ENCODE measurements at places on chromosomes 11 and 22.

DNA sequence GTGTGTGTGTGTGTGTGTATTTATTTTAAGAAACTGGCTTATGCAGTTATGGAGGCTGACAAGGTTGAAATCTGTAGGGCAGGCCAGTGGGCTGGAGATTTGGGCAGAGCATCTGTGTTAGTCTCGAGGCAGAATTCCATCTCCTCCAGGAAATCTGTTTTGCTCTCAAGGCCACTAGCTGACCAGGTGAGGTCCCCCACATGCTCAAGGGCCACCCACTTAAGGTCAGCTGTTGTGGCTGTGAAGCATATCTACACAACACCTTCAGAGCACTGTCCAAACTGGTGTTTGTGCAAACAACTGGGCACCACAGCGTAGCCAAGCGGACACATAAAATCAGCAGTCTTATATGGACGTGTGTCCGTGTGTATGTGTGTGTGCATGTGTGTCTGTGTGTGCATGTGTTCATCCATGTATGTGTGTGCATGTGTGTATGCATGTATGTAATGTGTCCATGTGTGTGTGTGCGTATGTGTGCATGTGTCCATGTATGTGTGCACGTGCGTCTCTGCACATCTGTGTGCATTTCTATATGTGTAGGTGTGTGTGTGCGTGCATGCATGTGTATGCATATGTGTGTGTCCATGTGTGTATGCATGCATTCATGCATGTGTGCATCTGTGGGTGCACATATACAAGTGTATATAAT is 400.9 kb downstream of the BRD1 start:
- DNase-seq: no peak

- DNase-seq: no peak
These were observed 174.2 kb upstream of the ARHGAP20 start for GRCh38 chr11:110886288-110886970.

- no peak for DNase-seq
These were observed 4.4 kb downstream of the BIK start for GRCh38 chr22:43114958-43115357.

GRCh38 chr11:12914400-12914912 is 94.7 kb upstream of the RASSF10 start:
- DNase-seq: no peak

DNA sequence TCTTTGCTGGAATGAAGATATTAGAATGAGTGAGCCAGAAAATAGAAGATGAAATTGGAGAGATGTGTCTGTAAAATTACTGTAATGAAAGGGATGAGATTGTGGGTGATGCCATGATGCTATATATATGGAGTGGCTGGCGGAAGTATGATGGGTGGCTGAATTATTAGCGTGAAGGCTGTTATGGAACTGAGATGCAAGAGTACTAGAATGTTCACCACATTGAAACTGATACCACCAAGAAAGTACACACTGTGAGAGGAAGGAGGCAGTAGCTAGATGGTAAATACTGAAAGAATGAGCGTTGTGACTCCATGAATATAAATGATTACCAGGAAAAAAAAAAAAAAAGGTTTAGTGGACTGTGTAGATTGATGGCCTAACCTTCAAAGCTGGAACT is 411.9 kb downstream of the CNTN5 start:
- no peak for DNase-seq

- DNase-seq: no peak
These were observed 140.4 kb upstream of the TBCEL start for GRCh38 chr11:120883404-120884080.

GRCh38 chr11:131763193-131763890 is 392.9 kb downstream of the NTM start:
- no peak for DNase-seq

GRCh38 chr22:23083315-23084021 is 13.1 kb downstream of the GNAZ start:
- no peak for DNase-seq

DNA sequence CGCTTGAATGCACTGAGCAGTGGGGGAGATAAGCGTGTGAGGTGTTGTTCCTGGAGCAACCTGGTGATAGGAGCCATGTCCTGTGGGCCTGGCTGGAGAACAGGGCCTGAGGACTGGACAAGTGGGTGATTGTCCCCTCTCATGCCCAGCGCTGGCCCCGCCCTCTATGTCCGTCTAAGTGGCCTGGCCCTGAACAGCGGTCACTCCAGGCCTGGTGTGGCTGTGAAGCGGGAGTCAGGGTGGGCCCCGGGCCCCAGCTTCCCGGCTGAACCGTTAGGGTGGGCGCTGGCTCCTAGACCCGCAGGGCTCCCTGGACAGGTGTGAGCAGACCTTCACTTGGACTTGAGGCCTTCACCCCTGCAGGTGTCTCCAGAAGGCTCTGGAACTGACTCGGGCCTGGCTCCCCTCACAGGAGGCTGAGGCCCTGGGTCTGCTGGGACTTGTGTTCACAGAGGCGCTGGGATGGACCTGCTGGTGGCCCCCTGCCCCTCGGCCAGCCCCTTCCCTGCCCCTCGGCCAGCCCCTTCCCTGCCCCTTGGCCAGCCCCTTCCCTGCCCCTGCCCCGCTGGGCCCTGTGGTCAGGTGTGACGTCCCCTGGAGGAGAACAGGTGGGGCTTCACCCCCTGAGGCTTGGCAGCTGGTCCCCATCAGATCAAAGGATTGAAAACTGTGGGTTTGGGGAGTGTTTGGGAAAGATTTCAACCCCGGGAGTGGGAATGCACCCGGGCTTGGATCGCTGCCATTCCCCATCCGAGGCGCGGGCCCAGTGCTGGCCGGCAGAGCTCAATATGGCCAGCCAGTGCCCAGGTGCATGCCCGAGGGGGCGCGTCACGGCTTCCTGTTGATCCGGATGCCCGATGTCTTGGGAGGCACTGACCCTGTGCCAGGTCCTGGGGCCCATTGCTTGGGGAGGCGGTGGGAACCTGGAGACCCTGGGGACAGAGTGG is 3.2 kb upstream of the MUC6 start:
- no peak for DNase-seq

All from effector memory CD8-positive, alpha-beta T cell (primary cell).